EL (cell line): ENCODE measurements at places on chromosomes 4 and X.

GRCh38 chr4:86386817-86387415, 27.1 kb upstream of the MAPK10 start:
- DNase-seq = no peak

DNA sequence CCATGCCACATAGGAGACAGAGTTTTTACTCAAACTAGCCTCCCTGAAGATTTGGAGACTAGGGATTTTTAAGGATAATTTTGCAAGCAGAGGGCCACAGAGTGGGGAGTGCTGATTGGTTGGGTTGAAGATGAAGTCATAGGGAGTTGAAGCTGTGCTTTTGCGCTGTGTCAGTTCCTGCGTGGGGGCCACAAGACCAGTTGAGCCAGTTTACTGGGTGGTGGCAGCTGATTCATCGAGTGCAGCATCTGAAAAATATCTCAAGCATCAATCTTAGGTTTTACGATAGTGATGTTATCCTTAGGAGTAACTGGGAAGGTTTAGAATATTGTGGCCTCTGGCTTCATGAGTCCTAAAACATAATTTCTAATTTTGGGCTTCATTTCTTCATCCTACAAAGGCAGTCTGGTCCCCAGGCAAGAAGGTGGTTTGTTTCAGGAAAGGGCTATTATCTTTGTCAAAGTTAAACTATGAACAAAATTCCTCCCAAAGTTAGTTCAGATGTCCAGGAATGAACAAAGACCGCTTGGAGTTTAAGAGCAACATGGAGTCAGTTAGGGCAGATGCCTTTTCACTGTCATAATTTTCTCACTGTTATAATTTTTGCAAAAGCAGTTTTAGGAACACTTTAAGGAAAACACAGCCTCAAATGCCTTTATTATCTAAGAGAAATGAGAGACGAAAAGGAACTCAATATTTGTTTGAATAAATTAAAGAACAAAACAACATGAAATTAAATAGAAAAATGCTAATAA, 960.8 kb upstream of the PRKX start:
- no peak for DNase-seq

GRCh38 chrX:68848189-68848940, 19.5 kb downstream of the EFNB1 start:
- no peak for DNase-seq

GRCh38 chr4:53123819-53124218, 242.0 kb downstream of the SCFD2 start:
- DNase-seq = no peak

DNA sequence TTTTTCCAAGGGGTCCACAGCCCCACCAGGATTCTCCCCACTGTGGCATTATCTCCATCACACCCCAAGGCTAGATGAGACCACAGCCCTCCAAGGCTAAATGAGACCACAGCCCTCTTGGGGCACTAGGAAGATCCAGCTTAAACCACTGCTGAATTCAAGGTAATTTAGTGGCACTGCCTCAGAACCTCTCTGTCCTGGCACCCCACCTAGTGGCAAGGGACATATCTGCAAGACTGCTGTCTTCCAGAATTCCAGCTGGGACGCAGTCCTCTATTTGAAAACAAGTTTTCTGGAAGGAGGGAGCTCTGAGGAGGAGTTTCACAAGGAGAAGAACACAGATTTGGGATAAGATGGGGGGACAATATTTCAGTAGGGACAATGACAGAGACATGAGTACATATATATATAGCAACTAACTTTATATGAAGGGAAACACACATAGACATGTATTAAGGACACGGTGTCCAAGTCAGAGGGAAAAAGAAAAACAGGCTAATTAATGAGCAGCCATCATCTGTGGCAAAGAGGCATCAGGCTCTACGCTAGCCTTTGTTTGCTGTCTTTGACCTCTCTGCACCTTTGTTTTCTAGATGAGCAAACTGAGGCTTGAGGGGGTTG, 9.3 kb downstream of the CETN2 start:
- DNase-seq = peak; percentile 31

GRCh38 chr4:17273047-17273446, 238.8 kb downstream of the QDPR start:
- DNase-seq = no peak

GRCh38 chr4:25065932-25066590, 35.3 kb upstream of the LGI2 start:
- no peak for DNase-seq

DNA sequence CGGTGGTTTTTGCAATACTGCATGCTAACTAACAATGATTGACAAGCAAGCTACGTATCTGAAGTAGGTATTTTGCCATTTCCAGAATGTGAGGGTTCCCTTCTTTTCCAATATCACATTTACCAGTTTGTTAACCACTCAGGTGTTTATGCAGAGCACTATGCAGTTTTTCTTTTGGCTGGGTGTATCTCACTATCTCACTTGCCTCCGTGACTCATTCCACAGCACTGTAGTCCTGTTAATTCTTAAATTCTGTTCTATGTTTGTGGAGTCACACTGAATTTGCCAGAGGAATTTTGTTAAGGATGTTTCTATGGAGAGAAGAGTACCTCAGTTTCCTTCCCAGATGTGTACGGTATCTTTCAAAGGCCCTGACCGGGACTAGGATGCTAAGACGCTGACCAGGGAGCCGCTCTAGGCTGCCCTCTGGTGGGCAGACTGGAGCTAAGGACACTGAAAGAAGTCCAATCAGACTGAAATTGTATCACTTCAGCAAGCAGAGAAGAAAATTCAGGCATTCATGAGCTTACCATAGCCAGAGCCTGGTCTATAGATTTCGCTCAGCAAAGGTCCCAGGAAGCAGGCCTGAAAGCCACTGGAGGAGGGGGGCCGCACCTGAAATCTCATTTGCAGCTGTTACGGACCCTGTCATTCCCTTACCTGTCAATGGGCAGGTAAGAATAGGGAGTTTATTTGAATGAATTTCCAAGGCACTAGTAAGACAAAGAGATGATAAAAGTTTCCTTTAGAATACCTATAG, 388.4 kb upstream of the SPOCK3 start:
- peak; percentile 60 for DNase-seq

DNA sequence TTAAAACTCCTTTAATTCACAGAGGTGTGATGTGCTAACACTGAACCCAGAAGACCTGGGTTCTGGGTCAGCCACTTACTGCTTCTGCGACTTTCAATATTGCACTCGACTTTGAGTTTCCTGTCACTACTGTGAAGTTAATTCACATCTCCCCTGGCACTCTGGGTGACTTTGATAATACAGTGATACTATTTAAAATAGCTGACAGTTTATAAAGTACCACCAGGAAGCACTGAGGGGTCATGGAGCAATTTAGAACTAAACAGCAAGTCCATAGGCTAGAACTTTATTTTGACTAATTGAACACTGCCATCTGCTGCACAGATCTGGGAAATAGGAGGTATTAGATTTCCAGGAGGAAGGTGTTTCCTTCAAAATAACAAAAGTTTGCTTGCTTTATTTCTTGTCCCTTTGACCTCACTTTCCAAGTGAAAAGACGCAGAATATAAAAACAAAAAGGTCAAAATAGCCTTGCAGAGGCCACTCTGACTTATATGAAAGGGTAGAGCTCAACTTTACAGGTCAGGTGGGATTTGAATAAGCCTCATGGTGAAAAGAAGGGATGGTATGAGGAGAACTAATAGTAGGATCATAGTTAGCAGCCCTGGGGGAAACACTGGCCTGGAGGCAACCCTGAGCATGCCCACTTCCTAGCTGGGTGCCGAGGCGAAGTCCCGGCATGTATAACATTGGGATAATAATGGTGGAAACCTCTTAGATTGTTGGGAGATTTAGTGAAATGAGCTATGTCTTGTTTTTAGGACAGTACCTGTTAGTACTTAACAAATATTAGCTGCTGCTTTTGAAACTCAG, 53.4 kb downstream of the ZNF518B start:
- DNase-seq = peak; percentile 48

DNA sequence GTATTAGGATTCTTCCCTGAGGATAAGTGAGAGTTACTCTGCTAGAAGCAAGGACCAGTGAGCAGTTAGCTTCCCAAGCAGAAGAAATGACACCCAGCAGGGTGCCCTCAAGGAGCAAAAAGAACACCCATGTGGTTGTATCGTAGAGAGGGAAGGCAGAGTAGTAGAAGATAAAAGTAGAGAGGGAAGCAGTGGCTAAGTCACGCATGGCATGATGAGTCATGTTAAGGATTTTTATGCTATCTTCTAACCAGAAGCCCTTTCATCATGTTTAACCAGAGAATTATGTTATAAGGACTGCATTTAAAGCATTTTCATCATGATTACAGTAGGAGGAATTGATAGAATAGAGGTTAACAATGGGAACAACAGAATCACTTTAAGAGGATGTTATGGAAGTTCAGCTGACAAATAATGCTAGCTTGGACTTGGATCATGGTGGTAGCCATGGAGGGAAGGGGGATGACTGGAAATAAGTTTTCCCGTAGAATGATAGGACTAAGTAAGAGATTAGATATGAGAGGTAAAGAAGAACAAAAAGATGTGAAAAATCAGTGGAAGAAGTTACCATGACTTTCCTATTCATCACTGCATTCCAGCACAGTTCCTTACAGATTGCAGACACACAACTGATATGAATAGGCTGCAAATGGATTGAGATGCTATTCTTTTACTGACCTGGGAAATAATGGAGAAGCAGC, 383.5 kb upstream of the INTU start:
- peak; percentile 41 for DNase-seq

- no peak for DNase-seq
Observed at GRCh38 chrX:71671043-71671780, 3.9 kb downstream of the LOC101059915 start.

- DNase-seq = no peak
Observed at GRCh38 chrX:43962636-43963035, 10.6 kb downstream of the NDP start.

DNA sequence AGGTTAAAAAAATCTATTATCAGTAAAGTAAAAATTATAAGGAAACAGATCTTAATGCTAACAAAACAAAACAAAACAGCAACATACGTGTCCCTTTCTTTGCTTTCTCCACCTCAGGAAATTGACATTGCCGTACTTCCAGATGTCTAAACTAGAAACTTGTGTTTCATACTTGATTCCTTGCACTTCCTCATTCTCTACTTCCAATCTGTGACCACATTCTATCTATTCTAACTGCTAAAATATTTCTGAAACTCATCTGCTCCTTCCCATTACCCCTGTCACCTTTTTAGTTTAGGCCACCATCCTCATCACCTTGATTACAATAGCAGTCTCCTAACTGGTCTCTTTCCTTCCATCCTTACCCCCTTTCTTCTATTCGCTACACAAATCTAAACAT, 22.5 kb upstream of the RPA4 start:
- DNase-seq = no peak

DNA sequence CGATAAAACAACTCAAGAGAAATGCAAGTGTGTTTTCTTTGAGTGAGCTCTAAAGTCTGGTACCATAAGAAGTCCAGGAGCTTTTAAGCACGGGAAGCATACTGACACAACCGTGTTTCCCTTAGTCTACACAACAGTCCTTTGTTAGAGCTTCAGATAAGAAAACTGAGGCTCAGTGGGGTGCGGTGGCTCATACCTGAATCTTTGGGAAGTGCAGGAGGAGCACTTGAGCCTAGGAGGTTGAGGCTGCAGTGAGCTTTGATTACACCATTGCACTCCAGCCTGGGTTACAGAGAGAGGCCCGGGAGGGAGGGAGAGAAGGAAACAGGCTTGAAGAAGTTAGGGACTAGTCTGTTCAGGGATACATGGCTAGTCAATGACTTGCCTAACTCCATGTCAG, 21.9 kb downstream of the LEF1 start:
- no peak for DNase-seq

GRCh38 chr4:57158762-57159161, 48.6 kb upstream of the IGFBP7 start:
- no peak for DNase-seq

DNA sequence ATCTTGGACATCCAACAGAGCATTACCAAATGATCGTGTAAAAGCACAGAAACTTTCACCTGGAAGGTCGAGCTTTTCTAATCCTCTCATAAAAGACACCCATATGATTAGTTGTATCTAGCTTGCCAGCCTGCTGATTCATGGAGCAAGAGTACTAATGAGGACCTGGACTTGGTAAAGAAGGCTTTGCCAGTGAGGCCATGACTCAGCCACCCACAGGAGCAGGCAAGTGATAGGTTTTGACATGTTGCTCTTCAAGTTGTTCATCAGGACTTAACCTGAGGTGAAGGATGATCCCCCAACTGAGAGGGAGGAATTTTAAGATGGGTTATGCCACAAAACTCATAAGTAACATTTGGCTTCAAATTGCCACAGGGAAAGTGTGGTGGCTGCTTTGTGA, 24.7 kb upstream of the EPGN start:
- peak; percentile 87 for DNase-seq

- DNase-seq = no peak
Observed at GRCh38 chrX:24229400-24229879, 79.9 kb downstream of the ZFX start.

DNA sequence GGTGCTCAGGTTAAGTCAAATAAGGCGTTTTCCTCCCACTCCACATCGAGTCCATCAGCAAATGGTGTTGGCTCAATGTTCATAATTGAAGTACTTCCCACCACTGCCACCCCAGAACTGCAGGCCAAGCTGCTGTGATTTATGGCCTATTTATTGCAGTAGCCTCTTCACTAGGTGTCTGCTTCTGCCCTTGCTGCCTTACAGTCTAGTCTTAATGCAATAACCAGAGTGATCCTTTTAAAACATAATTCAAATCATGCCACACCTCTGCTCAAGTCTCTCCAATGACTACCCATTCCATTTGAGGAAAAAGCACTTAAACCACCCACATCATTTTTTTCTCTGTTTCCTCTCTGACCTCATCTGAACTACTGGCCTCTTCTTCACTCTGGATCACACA, 220.3 kb downstream of the KCNIP4 start:
- DNase-seq = no peak

DNA sequence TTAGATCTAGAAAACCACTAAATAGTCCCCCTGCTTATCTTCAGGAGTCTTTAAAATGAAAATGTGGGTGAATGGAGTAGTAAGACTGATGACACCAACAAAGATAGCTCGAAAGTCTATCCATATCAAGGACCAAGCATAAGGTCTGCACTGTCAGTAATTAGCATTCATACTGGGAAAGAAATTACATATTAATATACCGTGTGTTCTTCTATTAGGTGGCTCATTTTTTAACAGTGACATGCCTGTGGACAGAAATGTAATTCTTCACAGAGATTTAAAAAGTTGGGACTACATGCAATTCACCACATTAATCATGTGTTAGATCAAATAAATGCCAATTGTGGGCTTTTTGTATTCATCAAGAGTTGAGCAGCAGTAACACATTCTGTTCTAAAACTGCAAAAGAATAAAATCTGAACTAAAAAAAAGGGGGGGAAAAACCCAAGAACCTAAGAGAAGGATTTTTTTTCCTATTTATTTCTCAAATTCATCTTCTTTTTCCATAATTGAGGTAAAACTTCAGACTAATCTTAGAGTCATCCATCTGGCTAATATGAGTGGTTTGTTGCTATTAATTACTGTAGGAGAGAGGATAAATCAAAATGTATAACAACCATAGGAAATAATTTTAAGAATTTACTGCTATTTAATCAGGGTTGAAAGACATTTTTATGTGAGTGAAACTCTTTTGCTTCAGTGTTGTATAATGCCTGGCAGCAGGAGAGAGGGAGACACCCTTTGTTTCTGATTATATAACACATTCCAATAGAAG, 386.7 kb upstream of the IGFBP7 start:
- DNase-seq = no peak

GRCh38 chrX:12702509-12703091, 88.6 kb upstream of the PRPS2 start:
- peak; percentile 1 for DNase-seq

- no peak for DNase-seq
Observed at GRCh38 chr4:717601-718320, 12.1 kb downstream of the PCGF3 start.
